ENCODE measurements at places on chromosomes 7 and 10.

DNA sequence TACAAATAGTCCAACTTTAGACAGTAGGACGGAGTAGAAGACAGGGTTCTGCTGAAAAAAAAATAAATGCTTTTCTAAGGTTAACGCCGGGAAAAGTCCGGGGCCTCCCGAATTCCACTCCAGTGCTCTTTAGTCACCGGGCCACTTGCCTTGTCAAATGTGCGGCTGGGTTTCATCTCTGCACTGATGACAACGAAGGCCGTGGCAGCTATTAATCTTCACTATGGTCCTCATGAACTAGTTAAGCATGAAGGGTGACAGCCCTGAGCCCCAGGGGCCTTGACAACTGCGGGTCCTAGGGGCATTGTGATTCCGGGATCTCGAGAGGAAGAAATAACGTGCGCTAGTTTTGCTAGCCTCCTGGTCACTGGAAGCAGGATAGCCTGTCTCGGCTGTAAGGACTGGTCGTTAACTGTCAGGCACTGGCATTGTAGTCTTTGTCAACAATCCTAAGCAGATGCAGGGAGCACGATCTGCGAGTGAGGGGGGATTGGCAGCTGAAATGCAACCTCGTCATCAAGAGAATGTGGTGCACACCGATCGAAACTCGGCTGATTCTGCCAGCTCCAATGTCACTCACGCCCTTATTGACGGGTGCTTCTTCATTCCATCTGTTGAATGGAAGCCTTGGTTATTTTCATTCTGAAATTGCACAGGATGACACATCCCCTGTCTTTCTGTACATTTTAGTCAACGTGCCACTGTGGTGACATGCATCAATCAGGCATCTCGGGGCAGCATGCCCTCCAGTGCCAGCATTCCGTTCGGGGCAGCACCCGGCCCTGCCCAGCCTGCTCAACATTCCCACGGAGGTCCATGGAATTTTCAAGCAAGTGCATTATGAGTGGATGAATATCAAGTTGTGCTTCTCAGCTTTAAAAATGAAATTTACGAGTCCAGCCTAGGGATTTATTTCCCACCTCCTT lies 51.6 kb upstream of the MGMT start:
- no peak for DNase-seq

GRCh38 chr7:17546189-17546588 lies 247.7 kb downstream of the AHR start:
- no peak for DNase-seq

- no peak for DNase-seq
Measured at GRCh38 chr10:75201793-75202307, 8.7 kb upstream of the VDAC2 start.

- DNase-seq: no peak
Measured at GRCh38 chr10:124614003-124614659, 130.0 kb downstream of the FAM53B start.

DNA sequence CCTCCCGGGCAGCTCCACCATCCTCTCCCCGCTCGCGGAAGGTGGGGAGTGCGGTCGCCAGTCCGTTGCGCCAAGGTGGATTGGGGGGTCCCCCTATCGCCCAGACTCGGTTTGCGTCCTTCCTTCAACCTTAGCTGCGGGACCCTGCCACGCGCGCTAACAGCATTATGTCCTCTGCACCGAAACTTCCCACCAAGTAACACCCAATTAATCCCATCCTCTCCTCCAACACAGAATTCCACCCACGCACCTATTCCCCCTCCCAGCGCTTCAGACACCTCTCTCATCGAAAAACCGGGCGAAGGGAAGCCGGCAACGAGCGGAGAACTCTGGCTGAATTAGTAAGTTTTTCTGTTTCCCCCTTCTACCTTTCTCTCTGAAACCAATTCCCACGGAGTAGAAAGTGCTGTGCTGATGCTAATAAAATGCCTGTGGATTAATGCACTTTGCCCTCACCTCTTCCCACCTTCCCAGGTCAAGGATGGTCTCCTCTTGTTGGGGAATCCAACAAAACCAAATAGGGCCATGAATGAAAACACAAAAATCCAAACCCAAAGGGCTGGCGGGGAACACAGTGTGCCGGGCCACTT lies 947 bp downstream of the HOXA3 start:
- no peak for DNase-seq

GRCh38 chr7:36441344-36442022 lies 51.8 kb downstream of the ANLN start:
- no peak for DNase-seq

Data from skeletal muscle cell (primary cell).